ENCODE measurements at places on chromosomes 7 and 10.

GRCh38 chr10:14692344-14693076 lies 82.2 kb downstream of the FAM107B start:
- DNase-seq = no peak

DNA sequence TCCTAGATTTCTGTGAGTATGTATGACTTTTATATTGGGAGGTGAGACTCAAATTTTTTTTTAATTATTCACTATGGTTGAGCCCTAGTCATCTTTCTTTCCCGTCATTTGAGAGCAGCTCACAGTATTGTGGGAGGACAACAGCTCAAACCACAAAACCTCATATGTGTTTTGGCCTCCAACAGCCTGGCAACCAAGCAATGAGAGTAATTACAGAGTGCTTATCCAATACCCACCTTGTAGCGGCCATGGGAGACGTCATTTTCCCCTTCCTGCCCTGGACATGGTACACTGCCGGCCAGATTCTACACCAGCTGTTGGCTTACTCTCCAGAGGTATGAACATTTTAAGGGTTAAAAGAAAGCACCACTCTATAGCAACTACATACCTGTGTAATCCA lies 49.1 kb downstream of the DOCK4 start:
- DNase-seq = peak; percentile 38

DNA sequence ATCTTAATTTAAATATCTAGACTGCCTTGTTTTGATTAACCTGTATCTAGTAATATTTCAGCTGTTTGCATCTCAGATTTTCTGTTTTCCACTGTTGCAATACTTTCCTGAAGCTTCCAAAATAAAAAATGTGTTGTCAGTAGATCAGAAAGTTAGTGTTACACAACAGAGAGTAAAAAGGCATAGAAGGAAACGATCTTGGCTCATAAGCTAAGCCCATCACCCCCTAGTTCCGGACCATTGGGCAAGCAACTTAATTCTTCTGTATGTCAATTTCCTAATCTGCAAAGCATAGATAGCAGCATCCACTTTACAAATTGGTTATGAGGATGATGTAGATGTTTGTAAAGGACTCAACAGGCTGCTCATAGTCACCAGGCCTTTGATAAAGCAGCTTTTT lies 4.4 kb downstream of the PON3 start:
- no peak for DNase-seq

DNA sequence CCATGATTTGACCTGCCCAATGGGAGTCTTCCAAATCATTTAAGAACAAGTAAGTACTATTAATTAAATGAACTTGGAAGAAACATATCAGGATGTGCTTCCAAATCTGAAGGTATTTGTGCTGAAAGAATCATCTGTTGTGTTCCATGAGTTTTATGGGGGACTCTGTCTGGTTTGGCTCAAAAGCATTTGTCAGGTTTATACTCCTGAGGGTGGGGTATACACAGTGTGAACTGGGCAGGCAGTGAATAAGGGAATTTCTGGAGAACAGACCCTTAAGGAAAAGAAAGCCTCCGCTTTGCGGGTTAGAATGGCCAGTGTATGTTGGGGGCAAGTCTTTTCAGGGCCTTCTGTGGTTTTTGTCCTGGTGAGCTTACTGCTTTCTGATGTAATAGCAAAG lies 29.9 kb downstream of the TCF7L2 start:
- no peak for DNase-seq

DNA sequence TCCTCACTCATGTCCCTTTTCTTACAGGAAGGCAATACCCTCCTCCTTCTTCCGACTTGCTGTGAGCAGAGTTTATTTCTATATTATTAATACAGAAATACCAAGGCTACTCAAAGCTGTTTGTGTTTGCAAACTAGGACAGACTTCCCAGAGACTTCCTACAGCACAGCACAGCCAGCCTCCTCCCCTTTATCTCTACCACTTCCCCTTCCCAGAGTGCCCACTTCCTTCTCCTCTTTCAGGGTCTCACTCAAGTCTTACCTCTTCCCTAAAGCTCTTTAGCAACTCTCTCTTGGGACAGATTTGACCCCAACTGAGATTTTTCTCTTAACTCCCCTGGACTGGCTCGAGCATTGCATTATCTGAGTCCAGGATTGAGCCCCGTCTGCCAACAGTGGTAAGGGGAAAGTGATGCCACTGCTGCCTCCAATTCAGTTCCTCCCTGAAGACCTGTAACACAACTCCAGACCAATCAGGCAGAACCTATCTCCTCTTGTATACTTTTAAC lies 5.5 kb upstream of the LRGUK start:
- DNase-seq = no peak

GRCh38 chr10:6267941-6268340 lies 65.2 kb downstream of the PFKFB3 start:
- no peak for DNase-seq

DNA sequence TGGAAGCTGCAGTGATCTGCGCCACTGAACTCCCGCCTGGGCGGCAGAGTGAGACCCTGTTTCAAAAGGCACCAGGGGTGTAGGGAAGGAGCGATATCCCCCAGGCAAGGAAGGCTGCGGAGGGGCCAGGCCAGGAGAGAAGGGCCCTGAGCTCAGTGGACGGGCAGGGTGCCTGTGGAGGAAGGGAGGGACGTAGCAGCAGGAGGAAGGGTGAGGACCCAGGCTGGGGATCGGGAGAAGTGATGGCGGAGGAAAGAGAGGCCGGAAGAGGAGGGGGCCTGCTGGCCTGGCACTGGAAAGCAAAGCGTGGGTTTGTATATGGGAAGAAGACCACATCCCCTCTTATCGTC lies 45.6 kb downstream of the ALOX5 start:
- DNase-seq = peak; percentile 15
